ENCODE measurements at places on chromosomes 4 and X.

DNA sequence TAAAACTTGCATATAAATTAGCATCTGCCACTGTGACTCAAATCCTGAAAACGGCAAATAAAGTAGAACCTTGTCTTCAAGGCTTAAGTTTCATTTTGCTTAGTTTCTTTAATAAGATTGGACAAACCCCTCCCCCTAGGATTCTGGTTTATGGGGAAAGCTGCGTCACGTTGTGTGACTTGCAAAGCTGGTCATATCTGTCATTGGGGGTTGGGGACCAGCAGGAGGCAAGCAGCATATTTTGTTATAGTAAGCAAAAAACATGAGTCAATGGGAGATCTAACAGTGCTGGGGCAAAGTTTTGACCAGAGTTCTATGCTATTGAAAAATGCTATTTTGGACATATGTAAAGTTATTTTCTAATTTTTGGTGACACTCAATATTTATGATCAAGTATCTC is 407.3 kb downstream of the PCDH18 start:
- no peak for DNase-seq

DNA sequence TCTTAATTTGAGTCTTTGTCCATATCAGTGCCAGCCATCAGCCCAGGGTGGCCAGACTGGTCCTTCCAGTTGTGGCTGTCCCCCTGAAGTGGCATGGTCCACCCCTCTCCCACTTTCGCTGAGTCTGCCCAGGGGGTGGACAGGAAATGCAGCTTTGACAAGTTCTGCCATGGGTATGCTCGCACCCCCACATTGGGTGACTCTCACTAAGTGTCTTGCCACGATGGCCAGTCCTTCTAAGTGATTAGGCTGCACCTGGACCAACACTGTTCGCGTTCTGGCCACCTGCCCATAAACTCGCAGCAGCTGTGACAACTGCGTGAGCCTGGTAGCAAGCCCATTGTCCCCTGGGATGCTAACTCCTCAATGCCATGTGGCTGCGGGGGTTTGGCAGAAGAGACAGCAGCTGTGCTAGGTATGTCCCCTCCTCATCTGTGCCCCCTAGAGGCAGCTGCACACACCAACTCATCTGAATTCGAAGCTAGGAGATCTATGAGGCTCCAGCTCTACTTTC is 10.0 kb upstream of the LNX1 start:
- DNase-seq, result no peak

- peak; percentile 29 for DNase-seq
Observed at GRCh38 chr4:139556724-139557555, 921 bp upstream of the SETD7 start.

DNA sequence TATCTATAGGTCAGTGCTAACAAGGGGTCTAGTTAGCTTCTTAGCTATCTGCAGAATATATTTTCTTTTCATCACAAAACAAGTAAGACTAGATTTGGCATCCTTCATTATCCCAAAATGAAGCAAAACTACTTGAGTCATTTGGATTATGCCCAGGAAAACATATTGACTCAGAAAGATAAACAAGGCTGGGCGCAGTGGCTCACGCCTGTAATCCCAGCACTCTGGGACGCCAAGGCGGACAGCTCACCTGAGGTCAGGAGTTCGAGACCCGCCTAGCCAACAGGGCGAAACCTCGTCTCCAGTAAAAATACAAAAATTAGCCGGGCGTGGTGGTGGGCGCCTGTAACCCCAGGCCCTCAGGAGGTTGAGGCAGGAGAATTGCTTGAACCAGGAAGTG is 18.0 kb upstream of the MND1 start:
- no peak for DNase-seq

DNA sequence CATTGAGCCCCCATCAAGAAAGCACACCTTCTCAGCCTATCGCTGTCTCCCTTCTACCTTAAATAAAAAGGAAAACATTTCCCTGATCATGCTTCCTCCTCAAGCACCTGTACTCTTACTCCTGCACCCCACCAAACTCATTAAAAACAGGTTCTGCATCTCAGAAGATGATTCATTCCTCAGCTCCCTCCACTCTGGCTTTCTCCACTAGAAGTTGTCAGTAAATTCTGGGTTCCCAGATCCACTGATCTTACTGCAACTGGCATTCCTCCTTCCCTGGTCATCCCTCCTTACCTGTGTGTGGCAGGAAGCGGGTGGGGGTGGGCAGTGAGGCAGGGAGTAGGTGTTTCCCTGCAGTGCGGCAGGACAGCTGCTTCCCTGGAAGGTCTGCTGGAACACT is 108.8 kb downstream of the GPR143 start:
- no peak for DNase-seq

GRCh38 chr4:8696369-8697127 is 104.0 kb downstream of the CPZ start:
- DNase-seq, result no peak
